Immature natural killer cell (primary cell): ENCODE measurements at places on chromosomes 13 and 19. TPM values are rescaled to one million over a fixed set of nuclear protein-coding genes. Genes with fewer than 3 reads are reported as not detected.
A peak's percentile ranks its signal among the peaks of the same experiment; 100 is the strongest.

The MRPL4 gene
- 42.6 TPM for polyA plus RNA-seq

- no peak overlapping the region for H3K4me3 ChIP-seq
- DNase-seq = no peak
- peaks cover 3% of the 10 kb centered on the region for H3K36me3 ChIP-seq
Measured at GRCh38 chr19:39352381-39353255, 10.4 kb downstream of the SAMD4B start.

- H3K27me3 ChIP-seq = peaks cover 2% of the 10 kb centered on the region
- H3K36me3 ChIP-seq = peaks cover 42% of the 10 kb centered on the region
- no peak overlapping the region for H3K4me3 ChIP-seq
Measured at GRCh38 chr19:5665781-5666513, 14.4 kb downstream of the MICOS13 start.

GRCh38 chr13:103066781-103067345, 646 bp upstream of the SLC10A2 start:
- H3K27ac ChIP-seq = no peak overlapping the region
- no peaks in the 10 kb centered on the region for H3K4me1 ChIP-seq
- no peak overlapping the region for H3K4me3 ChIP-seq

DNA sequence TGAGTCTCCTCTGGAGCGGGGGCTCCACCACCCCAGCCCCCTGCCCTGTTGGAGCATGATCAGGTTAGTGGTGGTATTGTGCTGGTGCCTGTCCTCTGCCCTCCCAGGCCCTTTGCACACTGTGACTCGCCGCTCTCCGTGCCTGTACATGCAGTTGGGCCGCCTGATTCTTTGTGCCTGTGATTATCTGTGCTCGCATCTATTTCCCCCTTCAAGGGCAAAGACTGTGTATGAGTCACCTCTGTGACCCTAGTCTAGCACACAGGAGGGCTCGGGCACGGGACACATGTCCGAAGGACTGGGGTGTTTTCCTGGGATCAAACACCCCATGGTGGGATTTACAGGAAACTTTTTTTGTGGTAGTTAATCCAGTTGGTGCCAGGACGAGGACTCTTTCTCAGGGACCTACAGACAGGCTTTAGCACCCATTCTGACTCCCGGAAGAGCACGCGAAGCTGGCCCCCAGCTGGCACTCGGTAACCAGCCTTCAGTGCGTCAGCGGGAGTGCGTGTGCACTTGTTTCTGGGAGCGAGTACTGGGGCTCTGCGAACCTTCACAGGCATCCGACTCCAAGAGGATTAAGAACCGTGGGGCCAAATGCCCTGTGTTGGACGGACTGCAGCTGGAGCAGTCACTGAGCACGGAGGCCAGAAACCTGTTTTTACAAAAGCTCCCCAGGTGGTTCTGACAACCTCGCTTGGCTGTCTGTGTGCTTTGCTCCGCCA, 6.7 kb downstream of the PPP1R37 start:
- no peak overlapping the region for H3K27ac ChIP-seq
- no peak overlapping the region for H3K4me3 ChIP-seq
- H3K4me1 ChIP-seq = peaks cover 65% of the 10 kb centered on the region
- no peaks in the 10 kb centered on the region for H3K36me3 ChIP-seq

- no peak overlapping the region for H3K4me3 ChIP-seq
- peaks cover 74% of the 10 kb centered on the region for H3K4me1 ChIP-seq
- peak overlapping the region; percentile 24 for H3K27ac ChIP-seq
- H3K36me3 ChIP-seq = no peaks in the 10 kb centered on the region
- peaks cover 2% of the 10 kb centered on the region for H3K27me3 ChIP-seq
Measured at GRCh38 chr13:29817604-29818378, 32.6 kb downstream of the UBL3 start.

DNA sequence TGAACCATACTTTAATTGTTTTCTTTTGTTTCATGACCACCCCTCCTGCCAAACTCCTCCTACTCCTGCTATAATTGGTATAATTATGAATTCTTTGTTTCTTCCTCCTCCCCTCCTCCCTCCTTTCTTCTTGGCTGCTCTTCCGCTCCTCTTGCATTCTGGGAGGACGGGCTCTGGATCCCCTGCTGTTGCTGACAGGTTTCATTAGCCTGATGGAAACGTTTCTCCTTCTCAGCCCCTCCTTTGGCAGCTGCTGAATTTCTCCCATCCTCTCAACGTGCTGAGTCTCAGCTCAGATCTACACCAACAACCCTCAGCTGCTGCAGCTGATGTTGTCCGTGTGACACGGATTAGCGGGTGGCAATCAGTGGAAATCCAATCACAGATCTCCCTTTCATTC, 97.1 kb upstream of the UBAC2 start:
- no peaks in the 10 kb centered on the region for H3K4me1 ChIP-seq
- H3K27me3 ChIP-seq = peaks cover 2% of the 10 kb centered on the region
- H3K36me3 ChIP-seq = no peaks in the 10 kb centered on the region
- no peak overlapping the region for H3K27ac ChIP-seq
- no peak overlapping the region for H3K4me3 ChIP-seq
